ENCODE measurements at places on chromosomes 3 and 15.

GRCh38 chr3:71690341-71690841 lies 34.8 kb downstream of the EIF4E3 start:
- peak; percentile 10 for DNase-seq

- no peak for DNase-seq
Observed at GRCh38 chr3:127368186-127369032, 80.6 kb upstream of the PRR20G start.

GRCh38 chr15:73959012-73959581 lies 32.8 kb downstream of the LOXL1 start:
- no peak for DNase-seq

GRCh38 chr15:79329171-79329611 lies 18.3 kb downstream of the TMED3 start:
- DNase-seq: no peak

DNA sequence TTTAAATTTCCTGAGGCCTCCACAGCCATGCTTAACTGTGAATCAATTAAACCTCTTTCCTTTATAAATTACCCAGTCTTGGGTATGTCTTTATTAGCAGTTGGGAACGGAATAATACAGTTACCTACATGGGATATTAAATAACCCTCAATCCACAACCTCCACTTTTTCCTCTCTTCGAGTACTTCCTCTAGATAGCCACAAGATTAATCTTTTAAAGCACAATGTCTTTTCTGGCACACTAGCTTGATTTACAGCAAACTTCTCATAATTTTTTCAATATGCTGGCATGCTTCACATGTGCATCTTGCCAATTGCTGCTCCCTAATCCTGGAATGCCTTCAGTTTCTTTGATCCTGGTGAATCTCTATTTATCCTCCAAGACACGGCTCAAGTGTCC lies 92.2 kb downstream of the P2RY1 start:
- DNase-seq: no peak

DNA sequence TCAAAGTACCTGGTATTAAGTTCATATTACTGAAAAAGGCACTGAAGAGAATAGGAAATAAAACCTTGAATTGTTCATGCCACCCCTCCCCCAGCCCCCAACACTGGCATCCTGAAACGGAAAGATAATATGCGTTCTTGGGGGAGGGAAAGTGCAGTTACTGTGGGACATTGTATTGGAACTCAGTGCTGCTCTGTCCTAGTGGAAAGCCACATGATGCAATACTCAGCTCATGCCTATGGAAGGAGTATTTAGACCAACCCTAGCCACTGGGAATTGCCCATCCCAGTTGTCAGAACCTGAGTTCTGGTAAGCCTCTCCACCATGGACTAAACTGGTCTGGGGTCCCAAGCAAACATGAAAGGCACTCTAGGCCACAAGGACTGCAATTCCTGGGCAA lies 680.8 kb upstream of the BCHE start:
- DNase-seq: no peak

GRCh38 chr3:161403251-161403650 lies 31.9 kb upstream of the SPTSSB start:
- no peak for DNase-seq

GRCh38 chr3:30342318-30343060 lies 263.9 kb upstream of the TGFBR2 start:
- DNase-seq: no peak

GRCh38 chr3:133161656-133162055 lies 123.5 kb downstream of the TMEM108 start:
- no peak for DNase-seq

DNA sequence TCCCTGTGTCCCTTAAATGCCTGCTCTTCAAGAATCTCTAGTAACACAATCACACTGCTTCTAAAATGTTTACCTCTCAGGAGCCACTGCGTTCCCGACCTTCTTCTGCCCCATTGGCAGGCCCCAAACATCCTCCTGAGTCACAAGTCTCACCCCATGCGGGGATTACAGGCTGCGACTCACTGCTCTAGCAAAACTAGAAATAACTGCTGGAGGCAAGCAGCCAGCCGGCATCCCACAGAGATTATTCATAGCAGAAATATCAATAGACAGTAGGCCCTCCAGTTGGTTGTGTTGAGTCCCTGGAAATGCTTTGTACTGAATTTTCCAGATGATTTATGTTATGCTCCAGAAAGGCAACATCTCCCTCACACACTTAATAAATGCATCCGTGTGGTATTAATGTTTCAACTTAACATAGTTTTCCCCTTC lies 64.8 kb downstream of the RFTN1 start:
- DNase-seq: no peak

DNA sequence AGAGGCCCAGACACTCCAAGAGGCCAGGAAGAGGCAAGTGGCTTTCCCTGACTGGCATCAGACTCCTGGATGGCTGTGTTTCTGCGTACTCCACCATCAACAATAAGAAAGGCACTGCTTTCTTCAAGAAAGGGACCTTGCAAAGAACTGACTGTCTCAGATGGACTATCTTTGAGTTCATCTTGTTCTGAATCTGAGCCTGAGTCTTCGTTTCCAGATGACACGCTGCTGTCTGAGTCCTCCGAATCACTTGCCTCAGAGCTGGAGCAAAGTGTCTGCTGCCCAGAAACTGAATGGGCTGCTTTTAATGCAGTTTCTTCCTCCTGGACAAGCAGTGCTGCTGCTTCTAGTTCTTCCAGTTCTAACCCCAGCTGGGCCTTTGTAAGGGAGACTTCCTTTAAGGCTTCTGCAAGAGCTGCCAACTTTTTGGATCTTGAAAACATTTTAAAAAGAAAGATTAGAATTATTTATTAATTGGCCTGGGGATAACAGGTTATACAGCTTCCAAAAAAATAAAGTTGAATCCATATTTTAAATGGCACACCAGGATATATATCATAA lies 97.8 kb downstream of the SHQ1 start:
- no peak for DNase-seq

- DNase-seq: no peak
Observed at GRCh38 chr15:34789326-34789725, 6.0 kb downstream of the ACTC1 start.

GRCh38 chr3:193947596-193947995 lies 188.4 kb upstream of the HES1 start:
- DNase-seq: no peak

GRCh38 chr15:69763831-69764230 lies 311.2 kb downstream of the RPLP1 start:
- DNase-seq: no peak

- DNase-seq: no peak
Observed at GRCh38 chr3:17195192-17195611, 310.4 kb downstream of the PLCL2 start.

DNA sequence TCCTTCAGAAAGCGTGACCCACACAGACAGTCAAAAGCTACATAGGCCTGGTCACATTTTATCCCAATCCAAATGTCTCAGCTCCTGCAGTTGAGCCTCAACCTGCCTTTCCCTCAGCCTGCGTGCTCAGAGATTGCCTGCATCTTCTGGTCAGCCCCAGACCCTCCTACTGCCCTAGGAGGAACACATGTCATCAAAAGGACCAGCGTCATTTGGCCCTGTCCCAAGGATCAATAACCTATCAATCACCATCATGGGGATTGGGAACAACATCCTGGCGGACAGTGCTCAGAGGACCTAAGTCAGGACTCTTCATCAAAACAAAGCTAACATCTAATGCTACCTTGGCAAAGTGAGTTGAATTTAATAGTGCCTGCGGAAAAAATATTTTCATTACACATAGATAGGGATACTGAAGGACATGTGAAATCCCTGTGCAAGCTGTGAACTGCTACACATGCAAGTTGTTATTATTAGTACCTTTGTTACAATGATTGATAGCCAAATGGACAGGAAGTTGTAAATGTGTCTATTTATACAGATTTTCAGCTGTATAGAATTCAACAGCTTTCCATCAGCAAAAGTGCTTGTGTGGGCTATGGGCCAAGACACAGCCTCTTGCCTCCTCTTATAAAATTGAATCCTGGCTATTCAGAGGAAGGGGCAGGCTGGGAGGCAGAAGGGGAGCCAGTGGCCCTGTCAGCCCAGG lies 47.7 kb downstream of the UMPS start:
- no peak for DNase-seq

DNA sequence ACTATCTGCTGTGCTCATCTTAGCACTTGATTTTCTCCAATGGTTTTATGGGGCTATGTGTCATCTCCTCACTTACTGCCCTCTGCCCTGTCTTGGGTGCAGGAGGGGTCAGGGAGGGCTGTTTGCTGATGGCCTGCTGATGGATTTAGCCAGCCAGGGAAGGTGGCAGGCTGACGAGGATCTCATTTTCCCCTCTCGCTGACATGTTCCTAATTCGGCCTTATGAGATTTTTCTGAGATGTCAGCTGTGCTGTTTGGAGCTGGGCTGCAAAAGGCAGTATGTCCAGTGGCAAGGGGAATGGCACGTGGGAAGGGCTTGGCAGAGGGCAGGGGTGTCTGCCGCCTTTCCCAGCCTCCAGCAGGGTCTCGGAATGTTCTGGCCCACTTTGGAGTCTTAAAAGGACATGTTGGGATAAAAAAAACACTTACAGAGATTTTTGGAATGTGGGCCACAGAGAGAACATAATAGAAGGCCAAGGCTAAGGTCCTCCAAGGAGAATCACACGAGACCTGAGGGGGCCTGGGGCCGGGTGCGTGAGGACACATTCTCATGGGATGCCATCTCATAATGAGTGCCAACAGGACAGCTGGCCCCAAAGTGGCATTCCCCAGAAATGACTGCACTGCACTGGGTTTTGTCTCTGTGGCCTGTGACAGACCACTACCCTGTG lies 303.8 kb downstream of the TLE3 start:
- no peak for DNase-seq

DNA sequence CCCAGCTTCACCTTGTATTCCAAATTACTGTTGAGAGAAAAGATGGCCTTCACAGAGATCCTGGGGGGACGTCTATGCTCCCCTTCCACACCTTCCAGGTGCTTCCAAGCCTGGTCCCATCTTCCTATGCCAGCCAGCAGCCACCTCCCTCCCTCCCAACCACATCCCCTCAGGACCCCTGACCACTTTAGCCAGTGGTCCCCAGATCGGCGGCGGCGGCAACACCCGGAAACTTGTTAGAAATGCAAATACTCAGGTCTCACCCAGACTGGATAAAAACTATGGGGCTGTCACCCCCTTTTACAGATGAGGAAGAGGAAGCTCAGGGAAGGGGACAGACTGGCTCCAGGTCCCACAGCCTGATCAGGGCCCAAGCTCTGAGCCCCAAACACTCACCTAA lies 38.0 kb upstream of the PRSS50 start:
- DNase-seq: no peak

DNA sequence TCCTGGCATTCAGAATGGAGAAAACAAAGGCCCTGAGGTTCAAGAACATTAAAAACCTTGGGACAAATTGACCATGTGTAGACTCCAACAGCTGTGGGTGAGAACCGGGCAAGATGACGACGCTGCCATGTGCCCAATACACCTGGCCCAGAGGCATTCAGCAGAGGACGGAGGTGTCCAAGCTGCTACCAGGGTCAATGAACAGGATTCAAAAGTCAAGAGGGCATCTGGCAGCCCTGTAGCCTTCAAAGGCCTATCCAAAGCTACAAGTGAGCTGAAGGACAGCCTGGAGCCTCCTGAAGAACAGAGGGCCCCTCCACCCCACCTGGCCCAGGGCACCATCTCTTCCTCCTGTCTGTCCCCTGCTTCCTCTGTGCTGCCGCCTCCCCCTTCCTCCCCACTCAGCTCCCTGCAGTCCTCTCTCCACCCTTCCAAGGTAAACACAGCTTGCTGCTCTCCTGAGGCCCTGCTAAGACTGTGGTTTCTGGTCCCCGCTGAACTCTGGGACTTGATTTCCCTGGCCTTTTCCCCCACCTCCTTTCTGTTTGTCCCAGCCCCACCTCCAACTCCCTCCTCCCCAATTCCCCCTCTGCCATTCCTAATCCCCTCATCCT lies 57.5 kb downstream of the HMCES start:
- no peak for DNase-seq

- no peak for DNase-seq
Observed at GRCh38 chr3:45607790-45608189, 13.2 kb downstream of the LIMD1 start.

DNA sequence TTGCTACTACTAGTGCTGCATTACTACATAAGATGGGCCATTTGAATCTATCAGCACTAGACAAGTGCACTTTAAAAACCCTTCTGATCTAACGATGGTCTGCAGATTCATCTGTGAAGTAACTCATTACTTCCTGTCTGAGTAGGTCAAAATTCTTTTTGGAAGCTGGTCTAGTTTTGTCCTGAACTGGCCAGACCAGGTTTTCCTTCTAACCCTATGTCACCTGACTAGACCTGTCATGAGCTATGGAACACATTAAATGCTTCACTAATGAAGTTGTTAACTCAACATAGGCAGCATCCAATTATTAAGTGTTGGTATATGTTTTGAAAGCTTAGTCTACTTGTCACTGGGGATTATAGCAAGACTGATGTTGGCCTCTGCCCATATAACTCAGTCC lies 10.1 kb upstream of the RBM5 start:
- no peak for DNase-seq

DNA sequence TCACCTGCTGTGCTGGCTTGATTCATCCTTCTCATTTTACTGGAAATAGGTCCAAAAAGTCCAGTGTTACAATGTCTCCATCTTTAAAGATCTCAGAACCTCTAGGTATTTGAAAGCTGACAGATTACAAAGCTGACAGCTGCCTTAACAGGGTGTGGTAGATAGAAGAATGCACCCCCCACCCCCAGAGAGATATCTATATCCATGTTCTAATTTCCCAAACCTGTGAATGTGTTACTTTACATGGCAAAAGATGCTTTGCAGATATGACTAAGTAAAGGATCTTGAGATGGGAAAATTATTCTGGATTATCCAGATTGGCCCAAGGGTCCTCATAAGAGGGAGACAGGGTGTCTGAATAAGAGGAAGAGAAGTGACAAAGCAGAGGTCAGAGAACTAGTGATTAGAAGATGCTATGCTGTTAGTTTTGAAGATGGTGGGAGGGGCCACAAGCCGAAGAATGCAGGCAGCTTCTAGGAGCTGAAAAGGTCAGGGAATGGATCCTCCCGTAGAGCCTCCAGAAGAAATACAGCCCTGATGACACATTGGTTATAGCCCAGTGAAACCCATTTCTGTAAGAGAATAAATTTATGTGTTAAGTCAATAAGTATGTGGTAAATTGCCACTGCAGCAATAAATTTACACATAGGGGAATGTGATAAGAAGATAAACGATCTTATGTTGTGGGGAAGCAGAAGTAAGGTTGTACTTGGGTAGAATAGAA lies 21.5 kb upstream of the FSTL1 start:
- no peak for DNase-seq

GRCh38 chr3:124615896-124616543 lies 114.2 kb upstream of the UMPS start:
- DNase-seq: no peak

GRCh38 chr15:40960925-40961324 lies 7.7 kb downstream of the CHAC1 start:
- DNase-seq: no peak

GRCh38 chr15:60591496-60592370 lies 112.8 kb upstream of the ICE2 start:
- DNase-seq: peak; percentile 48

DNA sequence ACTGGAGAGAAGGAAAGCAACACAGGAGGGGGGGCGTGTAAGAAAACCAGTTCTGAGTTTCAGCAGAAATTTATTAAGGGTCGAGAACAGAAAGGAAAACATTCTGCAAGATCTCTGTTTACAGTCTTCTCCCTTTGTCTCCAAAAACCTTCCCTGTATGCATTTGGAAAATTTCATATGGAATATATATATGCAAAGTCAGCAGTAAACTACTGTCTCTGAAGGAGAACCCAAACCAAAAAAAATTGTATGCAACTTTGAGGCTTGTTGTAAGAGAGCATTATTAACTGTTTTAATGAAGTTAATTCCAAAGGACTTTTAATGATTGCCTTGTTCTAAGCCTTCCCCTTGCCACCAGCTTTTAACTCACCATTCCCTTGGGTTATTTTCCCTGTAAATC lies 238.2 kb upstream of the GPR149 start:
- no peak for DNase-seq

- no peak for DNase-seq
Observed at GRCh38 chr15:68572921-68573320, 5.9 kb upstream of the CORO2B start.

Data from endothelial cell (in vitro differentiated cells).